ENCODE measurements at places on chromosomes 3 and 15. TPM values are rescaled to one million over a fixed set of nuclear protein-coding genes. Genes with fewer than 3 reads are reported as not detected.
A peak's percentile ranks its signal among the peaks of the same experiment; 100 is the strongest.

DNA sequence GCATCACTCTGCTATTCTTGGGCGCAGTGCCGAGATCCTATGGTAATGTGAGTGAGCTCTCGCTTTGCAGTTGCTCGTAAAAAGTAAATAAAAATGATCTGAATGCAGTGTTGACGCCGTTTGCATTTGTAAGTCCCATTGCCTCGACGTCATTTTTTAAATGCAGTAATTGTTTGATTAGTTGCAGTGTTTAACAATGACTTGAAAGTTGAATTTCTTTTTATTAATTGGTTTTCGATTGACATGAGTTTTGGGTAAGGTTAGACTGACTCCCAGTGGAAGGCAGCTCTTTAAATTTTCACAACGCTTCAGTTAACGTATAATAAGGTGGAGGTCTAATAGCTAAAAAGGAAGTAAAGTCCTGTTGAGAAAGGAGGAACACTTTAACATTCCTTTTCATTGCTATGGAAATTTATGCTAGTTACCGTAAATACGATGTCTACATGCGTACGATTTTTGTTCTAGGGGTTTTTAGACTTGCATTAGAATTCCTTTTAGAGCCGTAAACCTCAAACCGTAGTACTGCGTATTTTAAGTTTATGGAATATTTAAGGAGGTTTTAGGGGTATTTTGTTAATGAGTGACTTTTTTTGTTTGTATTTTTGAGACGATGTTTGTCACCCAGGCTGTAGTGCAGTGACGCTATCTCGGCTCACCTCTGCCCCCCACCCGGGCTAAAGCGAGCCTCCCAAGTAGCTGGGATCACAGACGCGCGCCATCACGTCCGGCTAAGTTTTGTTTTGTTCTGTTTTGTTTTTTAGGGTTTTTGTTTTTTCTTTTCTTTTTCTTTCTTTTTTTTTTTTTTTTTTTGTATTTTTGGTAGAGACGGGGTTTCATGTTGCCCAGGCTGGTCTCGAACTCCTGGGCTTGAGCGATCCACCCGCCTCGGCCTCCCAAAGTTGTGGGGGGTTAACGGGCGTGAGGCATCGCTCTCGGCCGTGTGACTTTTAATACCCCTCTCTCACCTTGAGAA is 1.4 kb downstream of the MORF4L1 start:
- no peak for ATAC-seq

LNP1 gene
- total RNA-seq = 0.64 TPM

GRCh38 chr3:59429198-59429597 is 379.4 kb upstream of the CFAP20DC start:
- no peak for ATAC-seq

GRCh38 chr3:31946484-31947081 is 34.5 kb downstream of the OSBPL10 start:
- ATAC-seq = no peak

- peak; percentile 92 for ATAC-seq
Measured at GRCh38 chr15:64249406-64249805, 86.6 kb upstream of the PPIB start.

All from esophagus mucosa (tissue), 1 donor.